NK-92 treated with Interleukin-12 subunit alpha and Interleukin-12 subunit beta, amount 100 ng/mL, for 24 hours (cell line): ENCODE measurements at places on chromosomes 6 and 20.
A peak's percentile ranks its signal among the peaks of the same experiment; 100 is the strongest.

GRCh38 chr6:36327226-36327918, 9.3 kb downstream of the BNIP5 start:
- DNase-seq: no peak

- DNase-seq: no peak
Observed at GRCh38 chr20:57200882-57201695, 65.4 kb downstream of the BMP7 start.

DNA sequence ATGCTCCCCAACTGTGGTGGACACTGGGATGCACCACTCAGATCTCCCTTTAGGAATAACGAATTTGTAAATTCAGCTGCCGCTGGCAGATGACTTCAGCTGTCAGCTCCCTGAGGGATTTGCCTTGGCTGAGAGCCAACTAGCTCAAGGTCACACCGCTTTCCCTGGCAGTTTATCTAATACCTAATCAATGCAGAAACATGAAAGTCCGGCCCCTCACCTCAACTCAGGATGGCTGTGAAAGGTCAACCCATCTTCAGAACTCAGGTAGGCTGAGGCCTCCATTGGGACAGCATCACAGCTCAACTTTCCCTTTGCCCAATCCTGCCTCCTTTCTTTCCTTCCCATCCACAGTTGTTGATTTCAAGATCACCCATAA, 22.8 kb upstream of the SCGN start:
- no peak for DNase-seq

DNA sequence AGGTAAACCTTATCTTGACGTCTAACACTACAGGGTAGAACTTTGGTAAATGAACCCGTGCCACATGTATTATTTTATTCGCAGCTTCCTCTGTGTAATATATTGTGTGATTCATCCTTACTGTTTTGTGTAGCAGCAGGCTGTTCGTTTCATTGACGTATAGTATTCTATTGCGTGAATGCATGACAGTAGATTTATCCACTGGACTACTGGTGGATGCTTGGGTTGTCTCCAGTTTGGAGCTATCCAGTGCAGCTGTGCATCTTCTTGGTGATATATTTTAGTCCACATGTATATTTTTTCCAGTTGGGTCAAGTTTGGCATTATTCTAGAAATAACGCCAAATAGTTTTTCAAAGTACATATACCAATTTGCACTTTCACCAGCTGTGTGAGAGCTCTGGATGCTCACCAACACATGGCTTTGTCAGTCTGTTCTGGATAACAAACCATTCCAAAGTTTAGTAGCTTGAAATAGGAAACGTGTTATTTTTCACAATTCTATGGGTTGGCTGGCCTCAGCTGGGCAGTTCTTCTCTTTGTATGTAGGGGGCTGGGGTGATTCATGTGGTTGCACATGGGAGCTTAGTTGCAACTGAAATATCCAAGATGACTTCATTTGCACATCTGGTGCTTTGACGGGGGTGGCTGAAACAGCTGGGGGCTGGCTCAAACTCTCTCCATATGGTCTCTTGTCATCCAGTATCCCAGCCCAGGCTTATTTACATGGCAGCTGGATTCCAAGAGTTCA, 9.3 kb downstream of the ECT2L start:
- no peak for DNase-seq

GRCh38 chr20:34891166-34892062, 15.0 kb downstream of the ACSS2 start:
- DNase-seq: peak; percentile 15

- DNase-seq: no peak
Observed at GRCh38 chr6:89295981-89296380, 19.1 kb downstream of the GABRR2 start.

- DNase-seq: no peak
Observed at GRCh38 chr6:156146891-156147290, 630.3 kb upstream of the ARID1B start.

- no peak for DNase-seq
Observed at GRCh38 chr6:87698547-87699006, 3.5 kb downstream of the AKIRIN2 start.

- DNase-seq: no peak
Observed at GRCh38 chr6:110103260-110103659, 76.2 kb downstream of the WASF1 start.

DNA sequence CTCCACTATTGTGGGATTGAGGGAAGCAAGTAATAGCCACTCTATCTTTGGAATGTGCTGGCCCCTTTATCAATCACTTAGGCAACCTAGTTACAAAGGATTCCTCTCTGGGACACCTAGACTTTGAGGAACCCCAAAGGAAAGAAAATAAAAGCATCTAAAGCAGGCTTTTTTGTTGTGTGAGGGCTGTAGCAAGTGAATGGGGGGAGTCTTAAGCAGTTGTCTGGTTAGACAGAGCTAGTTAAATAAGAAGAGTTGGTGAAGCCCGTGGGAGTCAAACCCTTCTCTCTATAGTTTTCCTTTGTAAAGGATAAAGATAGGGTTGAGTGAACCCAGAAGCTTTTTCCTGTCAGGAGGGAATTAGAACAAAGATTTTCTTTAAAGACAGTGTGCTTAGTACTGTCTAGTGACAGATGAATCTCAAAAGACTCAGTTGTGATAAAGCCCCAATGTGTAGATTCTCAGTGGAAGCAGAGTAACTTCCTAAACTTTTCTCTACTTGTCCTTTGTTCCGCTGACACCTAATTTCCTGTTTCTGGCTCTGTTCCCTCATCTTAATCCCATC, 63.3 kb downstream of the HDGFL1 start:
- DNase-seq: no peak

- DNase-seq: no peak
Observed at GRCh38 chr6:73968221-73968757, 272.3 kb downstream of the CD109 start.

DNA sequence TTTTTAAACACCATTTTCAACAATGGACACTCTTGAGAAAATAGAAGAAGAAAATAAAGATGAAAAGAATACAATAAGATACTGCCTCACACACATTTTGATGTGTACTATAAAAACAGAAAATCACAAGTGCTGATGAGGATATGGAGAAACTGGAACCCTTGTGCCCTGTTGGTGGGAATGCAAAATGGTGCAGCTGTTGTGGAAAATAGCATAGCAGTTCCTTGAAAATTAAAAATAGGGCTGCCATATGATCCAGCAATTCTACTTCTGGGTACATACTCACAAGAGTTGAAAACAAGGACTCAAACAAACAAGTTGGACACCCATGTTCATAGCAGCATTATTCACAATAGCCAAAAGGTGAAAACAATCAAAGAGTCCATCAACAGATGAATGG, 173.0 kb downstream of the KIF16B start:
- no peak for DNase-seq

DNA sequence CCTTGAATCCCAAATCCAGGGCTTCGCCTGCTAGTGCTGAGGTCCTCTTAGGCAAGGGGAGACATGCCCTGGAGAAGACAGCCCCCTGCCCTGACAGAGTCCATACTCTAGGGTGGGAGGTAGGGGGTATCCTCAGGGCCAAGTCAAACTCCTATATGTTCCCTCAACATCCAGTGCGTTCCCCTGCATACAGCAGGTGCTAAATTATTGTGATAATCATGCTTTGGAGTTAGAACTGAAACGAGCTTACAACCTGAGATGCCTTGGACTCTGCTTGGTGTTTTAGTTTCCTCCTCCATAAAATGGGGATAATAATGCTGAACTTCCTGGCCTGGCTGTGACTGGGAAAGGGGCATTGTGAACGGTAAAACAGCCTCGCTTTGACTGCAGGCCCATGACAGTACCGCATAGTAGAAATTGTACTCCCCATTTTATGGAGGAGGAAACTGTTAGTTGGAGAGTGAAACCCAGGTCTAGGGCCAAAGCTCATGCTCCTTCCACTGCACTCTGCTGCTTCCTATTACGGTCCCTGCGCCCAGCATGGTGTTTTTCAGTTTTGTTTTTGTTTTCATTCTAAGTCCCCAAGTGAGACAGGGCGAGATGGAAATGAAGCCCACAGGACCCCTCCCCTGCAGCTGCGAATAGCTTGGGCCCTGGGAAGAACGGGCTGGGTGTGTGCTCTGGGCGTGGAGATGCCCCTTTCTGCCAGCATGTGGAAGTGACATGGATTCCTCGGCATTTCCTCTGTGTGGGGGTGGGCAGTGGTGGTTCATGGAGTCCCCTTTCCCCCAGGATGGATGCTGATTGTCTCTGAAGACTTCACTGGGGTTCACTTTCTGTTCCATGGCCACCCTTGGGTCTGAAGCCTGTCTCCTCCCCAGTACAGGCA, 162.5 kb downstream of the VEGFA start:
- no peak for DNase-seq

GRCh38 chr6:80637312-80637711, 530.8 kb downstream of the BCKDHB start:
- peak; percentile 59 for DNase-seq

- no peak for DNase-seq
Observed at GRCh38 chr20:32474717-32474966, 110.5 kb downstream of the NOL4L start.

- no peak for DNase-seq
Observed at GRCh38 chr6:136262940-136263339, 12.8 kb upstream of the MTFR2 start.

GRCh38 chr20:37552415-37552814, 24.7 kb upstream of the BLCAP start:
- DNase-seq: no peak

- DNase-seq: no peak
Observed at GRCh38 chr6:2028457-2029038, 216.9 kb downstream of the GMDS start.

DNA sequence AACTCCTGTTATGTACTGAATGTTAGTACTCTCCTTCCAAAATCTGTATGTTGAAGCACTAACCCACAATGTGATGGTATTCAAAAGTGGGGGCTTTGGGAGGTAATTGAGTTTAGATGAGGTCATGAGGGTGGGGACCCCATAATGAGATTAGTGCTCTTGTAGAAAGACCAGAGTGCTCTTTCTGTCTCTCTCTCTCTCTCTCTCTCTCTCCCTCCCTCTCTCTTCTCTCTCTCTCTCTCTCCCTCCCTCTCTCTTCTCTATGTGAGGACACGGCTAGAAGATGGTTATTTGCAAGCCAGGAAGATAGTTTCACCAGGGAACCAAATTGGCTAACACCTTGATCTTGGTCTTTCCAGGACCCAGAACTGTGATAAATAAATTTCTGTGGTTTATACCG, 107.4 kb downstream of the TBX18 start:
- DNase-seq: no peak

DNA sequence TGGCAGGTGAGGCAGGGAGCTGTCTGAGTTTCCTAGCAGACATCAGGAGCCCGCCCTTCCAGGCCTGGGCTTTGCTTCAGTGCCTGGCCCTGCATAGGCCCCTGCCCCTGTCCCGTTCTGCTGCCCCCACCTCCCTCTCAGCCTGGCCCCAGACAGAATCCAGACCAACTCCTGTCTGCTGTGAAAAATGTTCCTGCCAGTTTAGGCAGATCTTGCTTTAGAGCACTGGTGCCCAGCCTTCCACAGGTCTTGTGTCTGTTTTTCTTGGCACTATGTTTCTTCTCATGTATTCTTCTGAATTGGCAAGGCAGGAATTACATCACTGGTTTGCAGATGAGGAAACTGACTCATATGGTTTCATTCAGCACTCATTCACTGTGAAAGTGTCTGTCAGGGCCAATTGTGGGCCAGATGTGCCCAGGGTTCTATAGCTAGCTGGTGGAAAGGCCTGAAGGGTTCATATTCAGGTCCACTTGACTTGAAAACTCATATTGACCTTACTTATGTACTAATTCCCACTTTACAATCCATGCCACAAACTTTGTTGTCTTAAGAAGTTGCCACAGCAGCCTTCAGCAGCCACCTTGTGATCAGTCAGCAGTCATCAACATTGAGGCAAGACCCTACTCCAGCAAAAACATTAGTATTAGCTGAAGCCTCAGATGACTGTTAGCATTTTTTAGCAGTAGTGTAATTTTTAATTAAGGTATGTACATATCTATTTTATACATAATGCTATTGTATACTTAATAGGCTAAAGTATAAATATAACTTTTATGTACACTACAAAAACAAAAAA, 40.5 kb downstream of the HLA-F start:
- no peak for DNase-seq

DNA sequence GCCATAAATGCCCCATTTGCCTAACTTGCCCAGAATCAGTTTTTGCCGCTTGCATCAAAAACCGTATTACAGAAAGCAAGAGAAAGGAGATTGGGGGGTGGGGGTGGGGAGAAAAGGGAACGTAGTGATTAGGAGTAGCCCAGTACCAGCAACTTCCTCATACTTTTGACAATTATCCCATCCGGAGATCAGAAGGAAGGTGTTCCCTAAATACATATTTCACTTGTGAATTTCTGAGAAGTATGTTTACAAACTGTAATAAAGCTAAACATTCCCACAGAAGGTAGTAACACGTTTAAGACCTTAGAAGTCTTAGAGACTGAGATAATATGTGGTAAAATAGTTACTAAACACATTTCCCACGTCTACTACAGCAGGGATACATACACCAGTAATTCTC, 14.5 kb downstream of the PREP start:
- DNase-seq: no peak

DNA sequence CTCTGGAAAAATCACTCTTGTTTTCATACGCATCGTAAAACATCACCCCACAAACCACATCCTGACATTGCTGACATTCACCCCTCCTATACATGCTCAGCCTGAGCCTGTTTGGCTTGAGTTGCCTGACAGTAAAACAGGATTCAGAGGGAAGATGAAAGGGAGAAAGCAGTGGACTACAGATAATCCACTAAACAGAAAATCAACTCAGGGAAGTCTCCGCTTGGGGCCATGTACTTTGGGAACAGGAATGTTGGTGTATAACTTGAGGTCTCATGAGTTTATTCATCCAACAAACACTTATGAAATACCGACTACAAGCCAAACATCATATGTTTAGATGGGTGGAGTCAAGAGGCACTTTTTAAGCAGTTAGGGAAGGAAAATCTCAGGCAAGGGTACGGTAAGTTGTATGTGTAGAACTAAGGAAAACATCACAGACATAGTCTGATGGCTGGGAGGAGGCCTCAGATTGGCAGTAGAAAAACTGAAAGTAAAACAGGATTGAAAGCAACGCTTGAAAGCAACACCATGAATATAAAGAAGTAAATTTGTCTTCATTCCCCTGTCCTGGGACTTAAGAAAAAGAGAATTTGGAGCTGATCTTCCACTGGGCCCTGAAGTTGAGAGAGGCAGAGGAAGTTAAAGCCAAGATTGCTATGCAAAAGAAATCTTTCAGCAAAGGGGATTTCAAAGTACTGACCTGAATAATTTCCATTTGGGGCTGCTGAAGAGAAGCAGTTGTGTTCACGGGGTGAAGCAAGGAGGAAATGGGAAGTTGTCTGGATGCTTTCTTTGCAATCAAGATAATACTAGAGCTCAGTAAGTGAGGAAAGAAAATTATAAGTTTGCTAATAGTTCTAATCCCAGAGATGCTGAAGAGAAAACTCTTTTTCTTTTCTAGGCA, 28.8 kb downstream of the PDE7B start:
- peak; percentile 15 for DNase-seq

DNA sequence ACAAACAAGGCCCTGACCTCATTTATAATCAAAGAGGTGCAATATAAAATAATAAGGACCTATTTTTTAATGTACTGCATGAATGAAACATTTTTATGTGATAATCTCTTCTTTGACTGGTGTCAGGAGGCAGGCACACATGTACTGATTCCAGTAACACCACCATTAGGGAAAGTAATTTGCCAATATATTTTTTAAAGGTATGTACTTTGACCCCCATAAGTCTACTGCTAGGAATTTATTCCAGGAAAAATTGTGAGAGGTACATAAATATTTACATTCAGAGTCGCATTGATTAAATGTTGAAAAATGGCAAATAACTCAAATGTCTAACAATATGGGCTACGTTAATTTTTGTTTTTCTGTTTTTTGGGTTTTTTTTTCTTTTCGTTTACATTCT, 325.4 kb upstream of the PRDM1 start:
- DNase-seq: no peak
